ENCODE measurements at places on chromosomes 1 and 21. TPM values are rescaled to one million over a fixed set of nuclear protein-coding genes. Genes with fewer than 3 reads are reported as not detected.

TMPRSS15 gene
- total RNA-seq: not detected

NR1I3 gene
- total RNA-seq: not detected

FOXD2 gene
- under 0.01 TPM for total RNA-seq

THEM5 gene
- total RNA-seq: not detected

ANKRD34A gene
- total RNA-seq: 1.4 TPM

GPR3 gene
- not detected for total RNA-seq

INTS3 gene
- 31.4 TPM for total RNA-seq

TRIM45 gene
- 2.3 TPM for total RNA-seq

LCE2A gene
- not detected for total RNA-seq

ESPN gene
- 0.55 TPM for total RNA-seq

- no peaks in the 10 kb centered on the region for H3K4me1 ChIP-seq
- no peaks in the 10 kb centered on the region for H3K27me3 ChIP-seq
- H3K36me3 ChIP-seq: peaks cover 66% of the 10 kb centered on the region
- DNase-seq: no peak
- H3K27ac ChIP-seq: no peak overlapping the region
Observed at GRCh38 chr1:1760345-1760650, 18.0 kb downstream of the NADK start.

DNA sequence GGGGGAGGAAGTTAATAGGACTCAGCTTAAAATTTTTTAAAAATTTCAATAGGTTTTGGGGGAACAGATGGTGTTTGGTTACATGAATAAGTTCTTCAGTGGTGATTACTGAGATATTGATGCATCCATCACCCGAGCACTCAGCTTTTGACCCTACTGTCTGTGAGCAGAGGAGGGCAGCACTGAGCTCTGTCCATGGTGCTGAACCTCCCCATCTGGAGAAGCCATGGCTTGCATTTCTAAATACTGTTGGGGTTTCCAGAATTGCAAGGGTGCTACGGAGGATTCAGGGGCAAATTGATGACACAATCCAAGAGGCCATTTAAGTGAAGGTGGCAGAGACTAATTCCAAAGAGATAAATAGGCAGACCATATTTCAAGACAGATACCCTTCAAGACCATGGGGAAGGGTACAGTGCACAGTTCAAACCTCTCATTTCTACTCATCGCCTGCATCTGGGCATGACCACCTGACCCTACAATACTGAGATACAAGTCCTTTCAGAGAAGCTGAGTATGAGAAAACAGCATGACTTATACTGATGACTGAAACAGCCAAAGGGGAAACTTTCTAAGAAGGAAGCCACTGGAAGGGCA is 17.2 kb downstream of the SYT2 start:
- no peaks in the 10 kb centered on the region for H3K4me1 ChIP-seq
- H3K36me3 ChIP-seq: no peaks in the 10 kb centered on the region
- no peak overlapping the region for H3K4me3 ChIP-seq

DNA sequence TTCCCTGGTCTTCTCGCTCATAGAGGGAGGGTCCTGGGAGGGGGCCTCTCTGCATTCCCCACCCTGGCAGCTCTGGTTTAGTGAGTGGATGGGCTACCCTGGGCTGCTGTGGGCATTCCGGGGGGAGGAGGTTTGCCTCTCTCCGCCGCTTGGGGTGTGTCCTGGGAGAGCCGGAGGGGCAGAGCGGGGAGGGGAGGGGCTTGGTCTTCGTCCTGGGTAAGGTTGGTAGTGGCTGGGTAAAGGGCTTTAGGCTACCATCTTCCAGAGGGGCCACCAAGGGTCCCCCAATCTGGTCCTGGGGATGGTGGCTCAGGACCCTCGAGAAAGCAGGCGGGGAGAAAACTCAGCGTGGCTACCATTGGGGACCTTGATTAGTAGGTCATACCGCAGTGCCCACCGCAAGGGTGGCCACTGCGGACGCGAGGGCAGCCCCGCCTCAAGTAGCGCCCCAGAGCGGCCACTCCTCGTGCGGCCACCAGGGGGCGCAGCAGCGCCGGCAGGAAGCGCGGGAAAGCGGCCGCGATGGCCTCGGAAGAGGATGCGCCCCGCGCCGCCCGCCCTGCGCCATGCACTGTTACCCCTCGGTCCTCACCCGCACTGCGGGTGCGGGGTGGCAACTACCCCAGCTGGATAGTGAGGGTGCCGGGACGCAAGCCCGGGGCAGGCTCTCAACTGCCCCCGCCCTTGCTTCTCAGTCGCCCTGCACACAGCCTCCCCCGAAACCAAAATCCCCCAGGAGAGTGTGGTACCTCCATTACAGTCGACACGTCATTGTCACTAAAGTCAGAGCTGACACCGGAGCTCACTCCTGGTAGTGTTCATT is 44.1 kb upstream of the SLC25A33 start:
- no peaks in the 10 kb centered on the region for H3K36me3 ChIP-seq
- no peaks in the 10 kb centered on the region for H3K27me3 ChIP-seq
- peaks cover 10% of the 10 kb centered on the region for H3K4me1 ChIP-seq
- peak; percentile 76 for DNase-seq
- peak overlapping the region; percentile 39 for H3K4me3 ChIP-seq
- no peak overlapping the region for H3K27ac ChIP-seq

GRCh38 chr1:240705579-240705978 is 93.6 kb upstream of the GREM2 start:
- H3K4me1 ChIP-seq: peaks cover 4% of the 10 kb centered on the region
- no peak overlapping the region for H3K27ac ChIP-seq
- DNase-seq: no peak
- no peak overlapping the region for H3K4me3 ChIP-seq
- H3K27me3 ChIP-seq: no peaks in the 10 kb centered on the region
- H3K36me3 ChIP-seq: no peaks in the 10 kb centered on the region

DNA sequence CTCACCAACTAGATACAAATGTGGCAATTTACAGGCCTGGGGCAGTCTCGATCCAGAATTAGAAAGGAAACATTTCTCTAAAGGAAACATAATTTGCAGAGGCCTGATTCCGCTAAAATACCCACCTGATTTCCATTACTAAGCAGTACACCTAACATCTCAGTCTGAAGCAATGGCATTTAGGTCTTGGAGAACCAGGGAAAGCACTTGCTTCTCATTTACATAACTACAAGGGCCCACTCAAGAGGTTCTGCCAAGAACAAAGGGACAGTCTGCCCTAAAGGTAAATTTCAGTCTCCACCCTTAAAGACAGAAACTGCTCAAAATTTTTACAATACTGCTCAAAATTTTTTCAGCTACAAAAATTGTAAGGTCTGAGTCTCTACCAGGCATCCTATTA is 123.7 kb upstream of the GJB5 start:
- H3K4me3 ChIP-seq: no peak overlapping the region
- no peaks in the 10 kb centered on the region for H3K27me3 ChIP-seq
- H3K4me1 ChIP-seq: no peaks in the 10 kb centered on the region

GRCh38 chr1:19462781-19463503 is 22.4 kb downstream of the CAPZB start:
- peaks cover 80% of the 10 kb centered on the region for H3K4me1 ChIP-seq
- no peaks in the 10 kb centered on the region for H3K27me3 ChIP-seq
- DNase-seq: no peak
- H3K36me3 ChIP-seq: no peaks in the 10 kb centered on the region

- H3K36me3 ChIP-seq: no peaks in the 10 kb centered on the region
- H3K4me3 ChIP-seq: no peak overlapping the region
- peaks cover 5% of the 10 kb centered on the region for H3K4me1 ChIP-seq
- peak; percentile 60 for DNase-seq
Observed at GRCh38 chr1:109777980-109778625, 14.4 kb upstream of the EPS8L3 start.

DNA sequence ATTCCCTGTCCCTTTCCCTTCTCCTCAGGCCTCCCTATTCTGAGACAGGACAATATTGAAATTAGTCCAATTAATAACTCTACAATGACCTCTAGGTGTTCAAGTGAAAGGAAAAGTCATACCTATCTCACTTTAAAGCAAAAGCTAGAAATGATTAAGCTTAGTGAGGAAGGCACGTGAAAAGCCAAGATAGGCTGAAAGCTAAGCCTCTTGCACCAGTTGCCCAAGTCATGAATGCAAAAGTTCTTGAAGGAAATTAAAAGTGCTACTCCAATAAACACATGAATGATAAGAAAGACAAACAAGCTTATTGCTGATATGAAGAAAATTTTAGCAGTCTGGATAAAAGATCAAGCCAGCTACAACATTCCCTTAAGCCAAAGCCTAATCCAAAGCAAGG is 3.8 kb upstream of the MAP3K21 start:
- peaks cover 8% of the 10 kb centered on the region for H3K27me3 ChIP-seq
- H3K4me1 ChIP-seq: peaks cover 19% of the 10 kb centered on the region
- H3K27ac ChIP-seq: no peak overlapping the region

DNA sequence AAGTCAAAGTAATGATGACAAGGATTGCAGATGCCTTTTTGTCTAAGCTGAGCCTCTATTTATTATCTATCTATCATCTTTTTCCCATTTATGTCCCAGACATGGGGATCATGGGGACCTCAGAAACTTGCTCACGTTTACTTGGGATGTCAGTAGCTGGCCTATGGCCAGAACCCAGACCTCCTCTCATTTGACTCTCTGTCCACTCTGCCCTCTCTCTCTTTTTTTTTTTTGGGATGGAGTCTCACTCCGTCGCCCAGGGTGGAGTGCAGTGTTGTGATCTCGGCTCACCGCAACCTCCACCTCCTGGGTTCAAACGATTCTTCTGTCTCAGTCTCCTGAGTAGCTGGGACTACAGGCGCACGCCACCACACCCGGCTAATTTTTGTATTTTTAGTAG is 3.7 kb upstream of the ID3 start:
- H3K27ac ChIP-seq: peak overlapping the region; percentile 96
- no peaks in the 10 kb centered on the region for H3K27me3 ChIP-seq
- no peaks in the 10 kb centered on the region for H3K36me3 ChIP-seq
- no peak overlapping the region for H3K4me3 ChIP-seq
- H3K4me1 ChIP-seq: peaks cover 59% of the 10 kb centered on the region
- peak; percentile 64 for DNase-seq

DNA sequence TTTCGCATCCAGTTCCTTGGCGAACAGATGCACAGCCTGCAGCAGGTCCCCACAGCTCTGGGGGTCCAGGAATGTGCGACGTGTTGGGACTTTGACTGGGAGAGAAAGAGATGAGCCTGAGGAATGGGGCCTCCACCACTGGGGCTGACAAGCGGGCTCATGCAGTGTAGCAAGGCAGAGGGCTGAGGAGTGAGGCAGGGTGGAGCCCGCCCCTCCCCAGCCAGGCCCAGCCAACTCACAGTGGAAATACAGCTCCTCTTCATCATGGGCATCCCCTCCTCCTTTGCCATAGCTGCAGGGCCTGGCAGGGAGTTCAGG is 30.7 kb downstream of the CDCA8 start:
- H3K27me3 ChIP-seq: peaks cover 15% of the 10 kb centered on the region
- H3K27ac ChIP-seq: no peak overlapping the region
- H3K36me3 ChIP-seq: no peaks in the 10 kb centered on the region
- no peaks in the 10 kb centered on the region for H3K4me1 ChIP-seq
- no peak overlapping the region for H3K4me3 ChIP-seq

DNA sequence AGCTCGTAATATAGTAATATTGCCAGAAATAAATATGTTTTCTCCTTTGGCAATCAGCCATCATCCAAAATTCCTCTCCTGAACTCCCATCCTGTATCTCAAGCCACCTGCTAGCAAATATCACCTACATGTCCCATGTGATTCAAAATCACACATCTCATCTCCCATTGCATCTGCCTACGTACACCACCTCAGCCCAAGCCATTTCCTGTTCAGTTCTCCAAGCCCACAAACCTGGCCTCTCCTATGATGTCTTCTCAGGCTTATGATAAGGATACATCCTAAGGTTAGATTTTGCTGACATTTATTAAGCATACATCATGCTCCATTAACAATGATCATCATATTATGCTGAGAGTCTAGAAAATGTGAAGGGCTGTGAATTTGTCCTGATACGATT is 31.9 kb upstream of the DEGS1 start:
- H3K27me3 ChIP-seq: no peaks in the 10 kb centered on the region
- no peak overlapping the region for H3K27ac ChIP-seq
- no peaks in the 10 kb centered on the region for H3K4me1 ChIP-seq
- no peak for DNase-seq
- no peaks in the 10 kb centered on the region for H3K36me3 ChIP-seq

DNA sequence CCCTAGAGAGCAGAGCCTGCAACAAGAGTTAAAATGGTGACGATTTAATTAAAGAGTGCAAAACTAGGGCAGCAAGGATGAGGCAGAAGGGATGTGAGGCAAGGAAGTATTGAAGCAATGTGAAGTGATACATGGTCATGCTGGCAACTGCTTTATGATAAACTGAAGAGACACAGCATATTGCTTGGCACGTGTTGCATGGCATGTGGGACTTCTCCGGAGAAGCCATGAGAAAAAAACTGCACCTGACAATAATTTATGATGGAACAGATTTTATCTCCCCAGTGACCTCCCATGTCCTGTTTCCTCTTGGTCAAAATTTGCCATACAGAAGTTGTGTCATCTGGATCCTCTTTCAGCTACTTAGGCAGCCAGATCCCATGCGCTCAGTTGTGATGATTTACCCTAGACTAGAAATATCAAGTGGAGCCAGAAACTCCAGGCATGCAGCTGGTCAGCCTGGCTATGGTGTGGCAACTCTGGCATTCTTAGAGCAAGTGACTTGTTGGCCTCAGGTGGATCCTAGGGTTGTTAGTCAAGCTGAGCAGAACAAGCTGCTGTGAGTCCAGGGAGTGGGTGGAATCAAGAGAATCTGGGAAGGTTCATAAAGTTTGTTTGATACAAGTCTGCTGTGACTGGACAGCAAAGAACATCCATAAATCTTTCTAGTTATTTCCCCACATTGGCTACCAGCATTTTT is 611.4 kb upstream of the USP24 start:
- no peaks in the 10 kb centered on the region for H3K4me1 ChIP-seq
- no peak for DNase-seq
- H3K4me3 ChIP-seq: no peak overlapping the region
- H3K27me3 ChIP-seq: no peaks in the 10 kb centered on the region
- peak overlapping the region; percentile 13 for H3K27ac ChIP-seq

- no peak overlapping the region for H3K4me3 ChIP-seq
- no peaks in the 10 kb centered on the region for H3K4me1 ChIP-seq
- H3K27me3 ChIP-seq: no peaks in the 10 kb centered on the region
- no peak overlapping the region for H3K27ac ChIP-seq
- no peaks in the 10 kb centered on the region for H3K36me3 ChIP-seq
Observed at GRCh38 chr1:97996880-97997279, 76.0 kb upstream of the DPYD start.

DNA sequence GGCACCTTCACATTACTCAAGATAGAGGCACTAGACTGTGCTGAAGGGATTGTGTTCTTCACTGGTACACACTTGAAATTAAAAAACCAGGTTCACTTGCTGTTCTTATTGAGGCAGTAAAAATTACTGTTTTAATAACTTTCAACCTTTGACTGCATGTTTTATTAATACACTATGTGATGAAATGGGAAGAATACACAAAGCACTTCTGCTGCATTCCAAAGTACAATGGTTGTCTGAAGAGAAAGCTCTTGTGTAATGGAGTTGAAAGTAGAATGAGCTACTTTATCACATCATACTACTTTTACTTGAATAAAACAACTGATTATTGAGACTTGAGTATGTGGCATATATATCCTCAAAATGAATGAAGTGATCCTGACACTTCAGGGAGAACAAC is 49.7 kb downstream of the LRRC8C start:
- H3K4me1 ChIP-seq: no peaks in the 10 kb centered on the region
- H3K27ac ChIP-seq: no peak overlapping the region
- no peaks in the 10 kb centered on the region for H3K27me3 ChIP-seq

GRCh38 chr1:113320272-113320671 is 70.0 kb upstream of the MAGI3 start:
- no peak overlapping the region for H3K4me3 ChIP-seq
- H3K27ac ChIP-seq: no peak overlapping the region
- H3K4me1 ChIP-seq: no peaks in the 10 kb centered on the region
- H3K36me3 ChIP-seq: no peaks in the 10 kb centered on the region
- no peaks in the 10 kb centered on the region for H3K27me3 ChIP-seq
- no peak for DNase-seq
